H7 (cell line): ENCODE measurements at places on chromosomes 3 and 15.

GRCh38 chr3:39809181-39809994, at the start of gene MYRIP:
MYRIP (plus strand) TSS chr3:39809609; CDS start chr3:39900817, 91,208 bp downstream.
- DNase-seq, result peak; percentile 95

- DNase-seq, result no peak
These were observed 22.2 kb upstream of the GOLIM4 start for GRCh38 chr3:168117853-168118313.

- no peak for DNase-seq
These were observed 149.6 kb upstream of the UBE2E1 start for GRCh38 chr3:23656199-23656598.

GRCh38 chr15:25732191-25732590, 130.9 kb downstream of the ATP10A start:
- no peak for DNase-seq

- DNase-seq, result no peak
These were observed 314.9 kb downstream of the SLC9A9 start for GRCh38 chr3:143533391-143533790.

GRCh38 chr3:160739079-160739478, 17.0 kb upstream of the PPM1L start:
- no peak for DNase-seq

GRCh38 chr15:62816342-62817069, 226.0 kb upstream of the TPM1 start:
- DNase-seq, result no peak

DNA sequence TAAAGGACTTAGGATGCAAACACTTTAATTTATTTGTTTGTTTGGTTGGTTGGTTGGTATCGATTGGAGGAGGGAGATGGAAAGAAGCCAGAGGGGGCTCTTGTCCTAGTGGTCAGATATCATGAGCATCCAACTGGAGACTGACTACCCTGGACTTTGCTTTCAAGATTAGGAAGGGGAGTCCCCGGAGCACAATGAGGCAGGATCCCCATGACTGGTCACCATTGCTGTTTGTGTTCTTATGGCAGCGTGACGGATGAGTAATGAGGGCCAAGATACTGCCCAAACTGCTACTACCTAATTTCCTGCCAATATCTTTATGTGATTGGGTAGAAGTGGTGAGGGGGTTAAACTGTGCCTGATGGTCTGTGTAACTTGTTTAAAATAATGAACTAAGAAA, 354.6 kb upstream of the ROPN1 start:
- DNase-seq, result no peak

- no peak for DNase-seq
These were observed 48.0 kb downstream of the SLC15A2 start for GRCh38 chr3:121942116-121942786.

DNA sequence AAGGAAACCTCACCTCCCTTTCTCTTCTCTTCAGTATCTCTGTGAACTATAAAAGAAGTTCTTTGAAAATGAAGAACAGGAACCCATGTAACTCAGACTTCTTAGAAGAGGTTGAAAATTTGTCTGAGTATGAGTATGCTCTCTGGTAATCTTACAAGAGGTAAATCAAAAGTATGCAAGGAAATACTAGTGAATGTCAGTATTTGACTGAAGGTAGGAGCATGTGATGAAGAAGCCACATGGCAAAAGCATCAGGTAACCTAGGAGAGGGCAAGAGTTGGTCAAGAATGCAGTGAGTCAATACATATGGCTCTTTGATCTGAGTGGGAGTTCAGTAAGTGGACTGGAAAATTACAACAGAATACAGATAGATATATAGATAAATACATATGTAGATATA, 133.0 kb upstream of the NECTIN3 start:
- no peak for DNase-seq

GRCh38 chr15:38144921-38145320, 107.7 kb upstream of the SPRED1 start:
- no peak for DNase-seq

GRCh38 chr3:120114376-120114775, 20.1 kb upstream of the GSK3B start:
- no peak for DNase-seq

DNA sequence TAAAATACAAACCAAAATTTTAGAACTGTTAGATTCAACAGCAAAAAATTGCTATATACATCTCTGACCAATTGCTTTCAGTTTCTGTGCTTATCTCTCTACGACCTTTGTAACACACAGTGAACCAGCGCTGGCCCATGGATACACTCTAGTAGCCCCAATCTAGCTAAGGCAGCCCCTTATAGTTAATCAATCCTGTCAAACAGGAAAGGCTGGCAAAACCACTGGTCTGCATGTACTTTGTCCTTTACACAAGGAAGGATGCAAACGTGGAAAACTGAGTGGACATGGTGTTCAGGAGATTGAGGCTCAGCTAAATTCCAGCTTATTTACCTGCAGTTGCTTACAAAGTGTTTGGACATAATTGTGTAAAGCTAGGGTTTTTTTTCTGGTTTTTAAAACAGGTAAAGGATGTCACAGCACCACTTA, 25.9 kb downstream of the ADGRG7 start:
- DNase-seq, result no peak
